HT-29 (cell line): ENCODE measurements at places on chromosomes 1 and 21. TPM values are rescaled to one million over a fixed set of nuclear protein-coding genes. Genes with fewer than 3 reads are reported as not detected.

DNA sequence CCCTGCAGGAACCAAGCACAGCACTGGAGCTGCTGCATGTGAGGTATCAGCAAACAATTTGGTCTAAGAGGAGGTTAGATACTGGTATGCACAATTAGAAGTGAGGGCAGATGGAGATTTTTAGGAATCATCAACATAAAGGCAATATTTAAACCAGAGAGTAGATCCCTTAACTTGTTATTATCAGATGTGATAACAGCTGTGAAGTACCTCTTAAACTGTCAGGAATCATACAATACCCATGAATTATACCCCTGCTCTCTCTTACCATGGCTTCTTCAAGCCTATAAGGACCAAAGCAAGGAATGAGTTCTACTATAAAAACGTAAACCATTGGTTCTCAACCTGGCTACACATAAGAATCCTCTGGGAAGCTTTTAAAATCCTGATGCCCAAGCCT is 3.9 kb downstream of the BCAR3 start:
- DNase-seq = no peak

- DNase-seq = no peak
Observed at GRCh38 chr1:3644273-3644672, 5.6 kb downstream of the WRAP73 start.

Gene PDPN
- not detected in 2 replicates for total RNA-seq

Gene KCNN3
- not detected in 2 replicates for total RNA-seq

Gene TRIM46
- total RNA-seq = not detected in 2 replicates
